ENCODE measurements at places on chromosomes 7 and 10.

DNA sequence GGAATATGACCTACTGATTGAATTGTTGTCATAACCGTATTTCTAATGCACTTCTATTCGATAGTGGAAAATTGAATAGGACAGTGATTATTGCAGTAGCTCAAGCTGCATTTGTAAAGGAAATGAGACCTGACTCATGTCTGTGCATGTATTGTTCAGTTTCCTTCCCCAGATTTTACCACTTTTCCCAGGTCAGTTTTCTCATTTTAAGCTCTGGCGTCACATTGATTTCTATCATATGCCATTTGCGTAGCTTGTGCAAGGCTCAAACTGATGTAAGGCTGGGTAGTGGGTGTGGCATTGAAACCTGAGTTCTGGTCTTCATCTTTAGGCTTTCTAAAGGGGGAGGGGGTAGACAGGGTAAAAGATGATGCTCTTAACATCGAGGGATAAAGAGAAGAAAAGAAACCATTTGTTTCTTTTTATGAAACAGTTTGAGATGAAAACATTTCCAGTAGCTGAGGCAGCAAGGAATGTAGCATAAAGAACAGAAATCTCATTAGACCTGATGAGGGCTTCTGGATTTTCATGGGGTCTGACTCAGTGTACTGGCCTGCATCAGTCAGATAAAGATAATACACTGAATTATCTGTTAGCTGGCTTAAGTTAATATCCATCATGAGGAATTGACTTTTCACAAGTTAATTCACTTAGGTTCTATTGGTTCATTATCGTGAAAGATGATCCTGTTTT is 182.3 kb upstream of the CDCA7L start:
- DNase-seq: no peak

- DNase-seq: no peak
Measured at GRCh38 chr10:74900297-74900696, 73.9 kb downstream of the KAT6B start.

DNA sequence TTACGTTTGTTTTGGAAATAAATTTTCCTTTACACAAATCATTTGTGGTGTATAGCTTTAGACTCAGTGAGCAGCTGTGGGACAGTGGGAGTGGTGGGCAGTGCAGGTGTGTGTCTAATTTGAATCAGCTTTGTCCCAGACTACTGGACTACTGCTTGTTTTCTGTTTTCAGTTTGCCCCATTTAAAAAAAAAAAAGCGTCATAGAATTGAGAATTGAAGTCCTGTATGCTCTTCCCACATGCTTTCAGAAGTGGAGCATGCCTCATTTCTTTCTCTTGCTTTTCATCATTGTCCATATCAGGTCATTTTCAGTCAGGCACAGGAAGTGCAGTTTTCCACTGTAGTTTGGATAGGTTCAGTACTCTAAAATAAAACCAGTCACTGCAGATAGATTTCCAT is 66.1 kb downstream of the SHH start:
- no peak for DNase-seq

- DNase-seq: no peak
Measured at GRCh38 chr10:44874166-44874565, 37.0 kb upstream of the TMEM72 start.

DNA sequence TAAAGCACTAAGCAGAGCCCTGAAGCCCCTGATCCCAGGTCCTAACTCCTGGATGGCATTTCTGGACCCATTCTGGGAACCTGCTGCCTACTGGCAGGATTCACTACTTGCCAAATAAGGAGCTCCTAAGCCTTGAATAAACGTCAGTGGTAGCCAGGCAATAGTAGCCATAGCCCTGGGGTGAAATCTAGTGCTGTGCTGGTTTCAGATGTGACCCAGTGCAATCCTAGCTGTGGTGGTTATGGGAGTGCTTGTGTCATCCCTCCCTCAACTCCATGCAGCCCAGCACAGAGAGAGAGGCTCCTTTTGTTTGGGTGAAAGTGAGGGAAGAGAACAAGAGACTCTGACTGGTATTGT is 43.7 kb downstream of the PCLO start:
- no peak for DNase-seq

DNA sequence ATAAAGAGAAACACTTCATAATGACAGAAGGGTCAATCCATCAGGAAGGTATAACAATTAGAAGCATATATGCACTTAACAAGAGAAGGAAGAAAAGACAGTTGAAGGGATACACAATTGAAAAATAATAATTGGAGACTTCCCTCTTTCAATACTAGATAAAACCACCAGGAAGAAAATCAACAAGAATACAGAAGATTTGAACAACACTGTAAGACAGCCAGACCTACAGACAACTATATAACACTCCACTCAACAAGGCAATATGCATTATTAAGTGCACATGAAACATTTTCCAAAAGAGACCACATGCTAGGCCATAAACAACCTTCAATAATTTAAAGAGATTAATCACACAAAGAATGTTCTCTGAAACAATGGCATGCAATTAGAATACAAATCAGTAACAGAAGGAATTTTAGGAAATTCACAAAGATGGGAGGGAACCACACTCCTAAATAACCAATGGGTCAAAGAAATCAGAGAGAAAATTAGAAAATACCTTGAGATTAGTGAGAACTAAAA is 35.1 kb downstream of the ZNF438 start:
- DNase-seq: no peak

- no peak for DNase-seq
Measured at GRCh38 chr7:129940329-129940728, 12.4 kb downstream of the UBE2H start.

DNA sequence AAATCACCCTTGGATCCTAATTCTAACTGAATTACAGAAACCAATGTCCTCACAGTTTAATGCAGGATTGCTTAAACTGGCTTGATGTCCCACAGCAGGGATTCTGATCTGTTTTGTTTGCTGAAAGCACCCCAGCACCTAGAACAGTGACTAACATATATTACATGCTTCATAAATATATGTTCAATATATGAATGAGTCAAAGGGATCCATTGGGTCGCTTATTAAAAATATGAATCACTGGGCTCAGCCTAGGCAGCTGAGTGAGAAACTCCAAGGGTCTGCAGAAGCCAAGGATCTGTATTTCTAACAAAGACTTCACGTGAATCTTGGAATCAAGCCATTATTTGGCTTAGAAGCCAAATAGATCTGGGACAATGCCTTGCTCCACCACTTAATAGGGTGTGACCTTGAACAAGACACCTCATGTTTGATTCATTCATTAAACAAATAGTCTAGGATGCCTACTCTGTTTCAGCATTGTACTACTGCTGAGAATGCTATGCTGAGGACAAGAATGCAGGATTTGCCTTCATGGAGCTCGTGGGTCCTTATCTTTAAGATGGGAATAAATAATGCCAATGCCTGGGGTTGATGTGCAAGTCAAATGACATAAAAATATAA is 103.4 kb upstream of the DLX6 start:
- DNase-seq: no peak

DNA sequence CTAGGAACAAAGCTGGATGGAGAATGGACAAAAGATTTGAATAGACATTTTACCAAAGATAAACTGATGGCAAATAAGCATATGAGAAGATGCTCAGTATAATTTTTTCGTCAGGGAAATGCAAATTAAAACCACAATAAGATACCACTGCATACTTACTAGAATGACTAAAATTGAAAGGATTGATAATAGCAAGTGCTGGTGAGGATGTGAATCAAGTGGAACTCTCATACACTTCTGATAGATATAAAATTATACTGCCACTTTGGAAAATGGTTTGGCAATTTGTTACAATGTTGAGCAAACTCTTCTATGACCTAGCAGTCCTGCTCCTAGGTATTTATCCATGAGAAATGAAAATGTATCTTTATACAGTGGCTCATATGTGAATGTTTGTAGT is 83.3 kb downstream of the EXOC6 start:
- no peak for DNase-seq

GRCh38 chr10:72429931-72430330 is 75.2 kb upstream of the DNAJB12 start:
- no peak for DNase-seq

GRCh38 chr7:138608275-138608674 is 92.9 kb downstream of the SVOPL start:
- DNase-seq: peak; percentile 33

DNA sequence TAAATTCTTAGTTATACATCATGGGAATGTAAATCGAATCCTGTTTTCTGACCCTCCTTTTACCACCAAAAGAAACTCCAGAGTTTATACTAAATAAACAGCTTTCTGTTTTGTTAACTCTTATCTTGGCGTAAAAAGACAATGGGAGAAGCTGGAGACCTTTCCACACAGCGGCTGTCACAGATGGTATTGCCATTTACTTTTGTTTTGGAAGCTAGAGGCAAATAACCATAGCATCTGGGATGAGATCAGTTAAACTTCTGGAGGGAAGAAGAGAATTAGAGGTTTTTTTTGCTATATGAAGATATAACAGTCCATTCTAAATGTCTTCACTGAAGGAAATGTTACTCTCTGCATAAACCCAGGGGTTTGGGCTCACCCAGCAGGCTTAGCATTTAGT is 258.9 kb downstream of the REEP3 start:
- DNase-seq: peak; percentile 37

- peak; percentile 90 for DNase-seq
Measured at GRCh38 chr7:16078076-16078952, 343.0 kb downstream of the CRPPA start.

DNA sequence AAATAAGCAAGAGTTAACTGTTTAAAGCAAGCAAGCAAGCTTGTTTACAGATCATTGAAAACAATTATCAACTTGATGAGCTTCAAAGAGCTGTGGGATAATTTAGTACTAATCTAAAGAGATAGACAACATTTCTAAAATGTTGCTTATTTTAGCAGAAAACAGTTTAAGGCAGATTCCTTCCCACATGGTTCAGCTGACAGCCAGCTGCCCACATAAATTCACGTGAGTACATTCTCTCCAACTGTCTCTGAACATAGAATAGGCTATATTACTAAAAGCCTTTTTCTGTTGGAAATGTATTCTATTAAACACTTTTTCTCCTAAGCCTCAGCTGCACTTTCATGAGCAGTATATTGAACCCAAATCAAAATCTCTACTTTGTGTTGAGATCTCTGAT is 174.1 kb downstream of the LRRN3 start:
- DNase-seq: no peak

- no peak for DNase-seq
Measured at GRCh38 chr10:78830062-78830975, 238.4 kb upstream of the ZMIZ1 start.

DNA sequence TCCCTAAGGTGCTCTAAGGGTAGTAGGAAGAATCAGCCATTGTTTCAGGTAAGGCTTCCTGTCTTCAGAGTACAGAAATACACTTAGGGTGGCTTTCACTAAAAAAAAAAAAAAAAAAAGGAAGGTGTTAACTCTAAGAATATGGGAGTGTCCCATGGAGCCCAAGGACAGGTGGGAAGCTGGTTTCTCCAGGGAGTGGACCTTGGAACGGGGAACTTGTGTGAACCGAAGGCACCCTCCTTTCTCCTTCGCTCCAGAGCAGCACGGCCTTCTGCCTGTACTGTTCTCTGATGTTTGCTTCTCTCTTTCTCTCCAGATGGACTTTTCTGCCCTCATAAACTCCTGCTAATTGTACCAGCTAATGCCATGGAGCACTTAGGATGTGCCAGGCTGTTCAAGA is 6.2 kb downstream of the OPALIN start:
- no peak for DNase-seq

- DNase-seq: no peak
Measured at GRCh38 chr10:66981361-66982052, 55.7 kb downstream of the LRRTM3 start.

GRCh38 chr10:26593896-26594295 is 103.6 kb upstream of the PDSS1 start:
- DNase-seq: no peak

DNA sequence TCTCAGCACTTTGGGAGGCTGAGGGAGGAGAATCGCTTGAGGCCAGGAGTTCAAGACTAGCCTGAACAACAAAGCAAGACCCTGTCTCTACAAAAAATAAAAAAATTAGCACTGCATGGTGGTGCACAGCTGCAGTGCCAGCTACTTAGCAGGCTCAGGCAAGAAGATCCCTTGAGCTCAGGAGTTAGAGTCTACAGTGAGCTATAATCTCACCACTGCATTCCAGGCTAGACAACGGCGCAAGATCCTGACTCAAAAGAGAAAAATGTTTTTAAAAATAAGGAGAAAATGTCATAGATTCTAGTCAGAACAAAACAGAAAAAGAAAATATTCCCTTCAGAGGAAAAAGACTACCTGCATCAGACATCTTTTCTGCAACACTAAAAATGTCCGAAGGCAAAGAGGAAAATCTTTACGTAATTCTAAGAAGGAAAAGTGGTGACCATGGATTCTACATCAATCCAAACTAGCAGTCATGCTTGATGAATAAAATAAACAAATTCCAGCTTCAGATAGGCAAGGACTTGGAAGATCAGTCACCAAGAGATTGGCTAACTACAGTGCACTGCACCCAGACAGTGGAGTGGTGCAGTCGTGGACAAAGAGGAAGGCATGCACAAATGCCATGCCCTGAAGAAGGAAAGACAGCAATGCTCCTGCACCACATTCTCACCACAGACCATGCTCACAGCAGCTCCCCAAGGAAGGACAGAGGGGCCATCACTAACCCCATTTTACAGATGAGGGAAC is 54.3 kb downstream of the ERCC6 start:
- no peak for DNase-seq

GRCh38 chr10:78359640-78360091 is 326.0 kb downstream of the RPS24 start:
- DNase-seq: no peak

DNA sequence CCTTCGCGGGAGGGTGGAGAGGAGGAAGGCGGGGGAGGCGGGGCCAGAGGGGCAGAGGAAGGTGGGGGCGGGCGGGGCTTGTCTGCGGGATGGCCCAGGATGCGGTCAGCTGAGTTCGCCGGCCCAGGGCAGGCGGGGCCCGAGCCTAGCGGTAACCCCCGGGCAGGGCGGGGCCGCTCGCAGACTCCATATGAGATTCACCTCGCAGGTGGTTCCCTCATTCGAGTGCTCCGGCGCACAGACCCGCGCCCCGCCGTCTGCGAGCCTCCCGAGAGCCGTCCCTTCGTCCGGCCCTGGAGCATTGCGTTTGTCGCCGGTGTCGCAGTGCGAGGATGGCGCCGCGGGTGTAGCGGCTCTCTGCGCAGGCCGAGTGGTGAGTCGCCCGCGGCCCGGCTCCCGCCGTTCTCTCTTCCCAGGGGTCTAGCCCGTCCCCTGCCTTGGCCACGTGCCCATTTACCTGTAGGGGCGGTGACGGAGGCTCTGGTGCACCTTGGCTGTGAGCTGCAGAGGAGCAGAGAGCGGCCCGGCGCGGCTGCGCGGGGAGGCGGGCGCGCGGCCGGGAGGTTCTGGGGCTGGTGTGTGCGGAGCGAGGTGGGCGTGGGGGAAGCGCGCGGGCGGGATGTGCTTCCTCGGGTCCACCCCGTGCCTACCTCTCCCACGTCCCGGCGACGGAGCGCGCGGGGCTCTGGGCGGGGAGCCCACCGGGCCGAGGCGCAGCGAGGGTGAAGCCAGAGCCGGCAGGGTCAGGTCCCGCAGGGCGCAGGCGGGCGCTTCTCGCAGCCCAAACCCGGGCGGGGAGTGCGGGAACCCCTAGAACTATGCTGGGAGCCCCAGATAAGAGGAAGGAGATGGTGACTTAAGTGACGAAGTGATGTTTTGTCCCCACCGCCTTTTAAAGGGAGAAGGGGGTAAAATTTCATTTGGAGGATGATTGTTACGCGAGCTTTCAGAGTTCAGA is at the start of gene UPP1:
TSS of gene UPP1 (plus strand) at position 220 of the 958 bp plus-strand sequence. CDS start 5,519 bp downstream, outside the sequence.
- peak; percentile 40 for DNase-seq

Measured in tongue (tissue), 3 donors.